ENCODE measurements at places on chromosomes 3 and 15.

GRCh38 chr3:23183731-23184130 is 19.4 kb upstream of the UBE2E2 start:
- DNase-seq, result no peak

DNA sequence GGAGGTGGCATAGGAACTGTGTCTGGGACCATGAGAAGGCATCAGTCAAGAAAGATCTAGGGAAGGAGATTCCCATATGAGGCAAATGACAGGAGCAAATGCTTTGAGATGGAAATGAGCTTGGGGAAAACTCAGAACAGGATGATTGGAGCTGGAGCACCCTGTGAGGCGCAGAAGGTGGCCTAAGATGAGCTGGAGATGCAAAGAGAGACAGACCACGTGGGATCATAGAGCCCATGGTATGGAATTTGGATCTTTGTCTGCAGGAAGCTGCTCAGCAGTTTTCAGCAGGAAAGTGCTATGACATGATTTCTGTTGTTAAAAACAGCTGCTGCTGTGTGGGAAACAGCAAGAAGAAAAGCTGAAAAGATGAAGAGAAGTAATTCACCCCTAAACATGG is 310.6 kb downstream of the MAGI1 start:
- DNase-seq, result no peak

- no peak for DNase-seq
These were observed 24.9 kb upstream of the DHX36 start for GRCh38 chr3:154349223-154349622.

GRCh38 chr3:111676211-111677006 is 81.3 kb upstream of the ZBED2 start:
- no peak for DNase-seq

- DNase-seq, result no peak
These were observed 176.1 kb downstream of the TBC1D2B start for GRCh38 chr15:77901251-77901881.

DNA sequence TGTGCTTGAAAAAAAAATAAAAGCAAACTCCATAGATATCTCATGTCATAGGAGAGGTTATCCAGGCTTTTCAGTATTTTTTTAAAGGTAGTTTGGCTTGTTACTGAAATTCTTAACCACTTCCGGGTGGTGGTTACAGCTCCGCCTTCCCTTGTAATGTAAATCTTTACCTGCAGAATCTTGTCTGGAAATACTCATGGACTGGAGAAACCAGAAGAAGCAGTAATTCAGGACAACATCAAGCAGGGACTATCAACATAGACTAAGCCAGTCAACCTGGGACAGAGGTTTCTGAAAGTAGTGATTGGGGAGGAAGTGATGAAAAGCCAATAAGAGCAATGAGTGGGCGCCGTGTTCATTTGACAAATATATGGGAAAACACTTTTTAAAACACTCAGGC is 78.9 kb upstream of the SKOR1 start:
- no peak for DNase-seq

GRCh38 chr3:20401253-20401652 is 215.2 kb upstream of the SGO1 start:
- no peak for DNase-seq

GRCh38 chr15:75659928-75660645 is 12.4 kb downstream of the SNX33 start:
- DNase-seq, result no peak

DNA sequence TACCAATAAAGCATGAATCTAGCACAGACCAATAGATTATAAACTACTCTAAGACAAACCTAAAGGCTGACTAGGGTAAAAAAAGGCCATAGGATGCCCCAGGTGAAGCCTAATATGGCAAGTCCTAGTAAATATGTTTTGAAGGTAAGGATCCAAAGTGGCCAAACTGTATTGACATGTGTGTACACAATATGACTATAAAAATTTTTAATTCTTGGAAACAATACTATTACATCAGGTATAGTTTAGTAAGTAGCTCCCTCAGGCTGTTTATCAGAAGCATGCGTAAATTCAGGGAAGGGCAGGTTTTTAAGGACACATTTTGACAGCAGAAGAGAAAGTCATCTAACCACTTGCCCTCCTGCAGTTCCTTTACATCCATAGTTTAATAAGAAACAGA is 18.8 kb downstream of the GNB4 start:
- DNase-seq, result no peak

DNA sequence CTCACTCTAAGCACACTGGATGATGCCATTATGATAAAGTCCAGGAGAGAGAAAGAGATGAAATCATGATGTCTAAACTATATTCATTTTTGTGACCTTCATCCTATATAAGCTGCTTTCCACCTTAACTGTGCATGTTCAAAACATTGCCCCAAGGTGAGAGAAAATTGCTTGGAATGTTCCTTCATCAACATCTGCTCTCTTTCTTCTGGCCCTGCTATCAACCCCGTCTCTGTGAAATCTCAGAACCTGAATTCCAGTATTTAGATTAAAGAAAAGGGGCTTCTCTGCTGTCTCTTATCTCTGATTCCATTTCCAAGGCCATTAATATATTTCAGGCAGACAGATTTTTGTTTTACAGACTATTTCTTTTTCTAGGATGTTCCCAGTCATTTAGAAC is 47.3 kb upstream of the PHLDB2 start:
- no peak for DNase-seq

DNA sequence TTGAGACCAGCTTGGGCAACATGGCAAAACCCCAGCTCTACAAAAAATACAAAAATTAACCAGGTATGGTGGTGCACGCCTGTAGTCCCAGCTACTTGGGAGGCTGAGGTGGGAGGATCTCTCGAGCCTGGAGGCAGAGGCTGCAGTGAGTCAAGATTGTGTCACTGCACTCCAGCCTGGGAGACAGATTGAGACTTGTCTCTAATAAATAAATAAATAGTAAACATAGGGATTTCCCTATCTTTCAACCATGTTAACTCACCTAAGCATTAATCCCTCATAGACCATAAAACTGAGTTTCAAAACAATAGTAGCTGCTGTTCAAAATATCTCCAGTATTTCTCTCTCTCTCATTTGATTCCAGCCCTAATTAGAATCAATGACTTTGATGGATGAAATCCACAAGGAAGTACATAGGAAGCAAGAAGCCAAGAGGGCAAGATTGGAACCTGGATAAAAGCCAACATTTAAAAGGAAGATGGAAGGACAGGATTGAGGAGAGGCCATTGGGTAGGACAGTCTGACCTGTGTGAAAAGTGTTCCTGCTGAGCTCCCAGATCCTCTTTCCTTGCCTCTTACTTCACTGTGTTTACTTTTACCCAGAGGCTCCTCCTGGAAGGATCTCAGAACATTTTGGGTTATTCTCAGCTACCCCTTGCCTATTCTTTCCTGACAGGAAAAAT is 12.4 kb upstream of the TTBK2 start:
- no peak for DNase-seq

- DNase-seq, result no peak
These were observed 46.4 kb downstream of the GJD2 start for GRCh38 chr15:34708422-34708821.

DNA sequence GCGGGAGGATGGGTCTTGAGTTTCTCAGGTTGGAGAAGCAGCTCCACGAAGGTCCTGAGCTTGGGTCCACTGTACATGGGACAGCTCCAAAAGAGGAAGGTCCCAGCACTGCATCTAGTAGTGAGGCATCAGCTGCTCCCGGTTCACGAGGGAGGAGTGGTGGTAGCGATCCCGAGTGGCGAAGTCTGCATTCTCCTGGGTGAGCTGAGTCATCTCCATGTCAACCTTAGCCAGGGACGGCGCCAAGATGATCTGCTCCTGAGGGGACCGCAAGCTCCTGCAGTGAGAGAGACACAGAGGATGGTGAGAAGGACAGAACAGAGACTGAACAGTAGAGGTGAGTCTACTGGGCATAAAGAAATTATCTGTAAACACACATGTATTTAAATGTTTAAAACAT is 28.0 kb upstream of the HEG1 start:
- no peak for DNase-seq

- DNase-seq, result no peak
These were observed 50.1 kb downstream of the UMPS start for GRCh38 chr3:124780356-124780755.

DNA sequence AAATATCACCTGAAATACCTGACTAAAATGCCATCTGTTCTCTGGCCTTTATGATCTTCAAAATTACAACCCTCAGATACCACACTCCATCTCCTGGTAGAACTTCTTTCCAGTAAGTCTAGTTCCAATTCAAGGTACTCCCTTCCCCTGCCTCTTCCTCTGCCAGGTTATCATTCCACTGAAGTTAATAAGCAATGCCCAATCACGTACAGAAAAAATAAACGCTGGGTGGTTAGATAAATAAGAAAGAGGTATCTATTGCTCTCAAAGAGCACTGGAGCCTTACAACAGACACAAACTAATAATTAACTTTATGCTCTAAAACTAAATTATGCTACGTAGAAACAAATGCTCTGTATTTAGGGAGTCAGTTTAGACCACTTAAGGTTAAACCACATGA is 112.5 kb downstream of the MYO9A start:
- DNase-seq, result no peak

- no peak for DNase-seq
These were observed 9.8 kb upstream of the SNRPN start for GRCh38 chr15:24944954-24945353.
